H1 (cell line): ENCODE measurements at places on chromosomes 2 and 18. TPM values are rescaled to one million over a fixed set of nuclear protein-coding genes. Genes with fewer than 3 reads are reported as not detected.

The NYAP2 gene
- not detected in 2 replicates for total RNA-seq

The C1QL2 gene
- total RNA-seq, result 0.88 and 1.1 TPM in 2 replicates

GRCh38 chr2:5454051-5454390 lies 238.2 kb upstream of the SOX11 start:
- no peak for DNase-seq

DNA sequence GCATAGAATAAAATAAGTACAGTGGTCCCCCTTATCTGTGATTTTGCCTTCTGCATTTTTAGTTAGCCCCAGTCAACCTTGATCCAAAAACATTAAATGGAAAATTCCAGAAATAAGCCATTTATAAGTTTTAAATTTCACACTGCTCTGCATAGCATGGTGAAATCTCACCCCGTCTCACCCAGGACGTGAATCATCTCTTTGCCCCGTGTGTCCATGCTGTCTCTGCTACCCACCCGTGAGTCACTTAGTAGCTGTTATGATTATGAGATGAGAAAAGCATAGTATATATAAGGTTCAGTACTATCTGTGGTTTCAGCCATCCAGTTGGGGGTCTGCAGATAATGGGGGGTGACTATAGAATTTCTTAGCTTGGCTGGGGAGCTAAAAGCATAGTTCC lies 67.3 kb downstream of the RHBDD1 start:
- no peak for DNase-seq
